Iris pigment epithelial cell (primary cell): ENCODE measurements at places on chromosomes 16 and 17.

DNA sequence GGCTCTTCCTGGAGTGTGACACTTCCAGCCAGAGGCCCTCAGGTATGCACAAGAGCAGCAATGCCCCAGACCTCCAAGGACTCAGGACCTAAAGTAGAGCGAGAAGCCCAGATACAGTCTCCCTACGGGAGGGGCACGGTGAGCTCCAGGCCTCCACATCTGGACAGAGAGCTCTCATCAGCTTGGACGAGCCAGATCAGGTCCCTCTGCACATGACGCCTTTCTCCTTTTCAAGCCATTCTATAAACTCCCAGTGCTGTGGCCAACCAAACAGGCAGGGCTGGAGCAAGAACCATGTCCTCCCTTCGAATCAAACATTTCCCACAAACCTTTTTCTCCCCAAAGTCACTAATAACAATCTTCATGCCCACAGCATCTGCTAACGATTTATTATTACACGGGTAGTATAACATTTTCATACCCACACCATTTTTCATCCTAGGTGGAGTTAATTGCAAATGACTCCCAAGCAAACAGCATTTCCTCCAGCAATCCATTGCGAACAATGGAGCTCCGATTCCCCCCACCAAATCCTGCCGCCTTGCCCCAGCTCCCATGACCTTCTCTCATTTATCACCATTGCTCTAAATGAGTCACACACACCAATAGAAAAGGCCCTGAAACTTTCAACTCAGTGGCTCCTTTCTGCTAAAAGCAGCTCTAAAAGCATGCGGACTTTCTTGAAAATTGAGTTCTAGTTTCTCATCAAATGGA lies 24.2 kb upstream of the NLRP1 start:
- DNase-seq, result no peak

DNA sequence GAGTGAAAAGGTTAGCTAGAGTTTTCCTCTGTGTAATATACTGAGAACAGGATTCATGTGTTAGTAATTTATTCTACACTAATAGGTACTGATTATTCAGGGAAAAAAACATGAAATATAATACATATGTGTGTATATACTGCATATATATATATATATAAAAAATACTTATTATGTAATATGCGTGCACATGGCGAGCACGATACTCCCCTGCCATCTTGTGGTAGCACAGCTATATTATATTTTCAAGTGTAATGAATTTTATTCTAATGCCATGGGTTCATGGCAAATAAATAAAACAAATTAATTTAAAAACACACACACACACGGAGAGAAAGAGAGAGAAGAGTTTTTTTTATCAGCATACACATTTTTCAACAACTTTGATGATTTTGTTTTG lies 460.6 kb downstream of the KCNJ2 start:
- DNase-seq, result peak; percentile 20

DNA sequence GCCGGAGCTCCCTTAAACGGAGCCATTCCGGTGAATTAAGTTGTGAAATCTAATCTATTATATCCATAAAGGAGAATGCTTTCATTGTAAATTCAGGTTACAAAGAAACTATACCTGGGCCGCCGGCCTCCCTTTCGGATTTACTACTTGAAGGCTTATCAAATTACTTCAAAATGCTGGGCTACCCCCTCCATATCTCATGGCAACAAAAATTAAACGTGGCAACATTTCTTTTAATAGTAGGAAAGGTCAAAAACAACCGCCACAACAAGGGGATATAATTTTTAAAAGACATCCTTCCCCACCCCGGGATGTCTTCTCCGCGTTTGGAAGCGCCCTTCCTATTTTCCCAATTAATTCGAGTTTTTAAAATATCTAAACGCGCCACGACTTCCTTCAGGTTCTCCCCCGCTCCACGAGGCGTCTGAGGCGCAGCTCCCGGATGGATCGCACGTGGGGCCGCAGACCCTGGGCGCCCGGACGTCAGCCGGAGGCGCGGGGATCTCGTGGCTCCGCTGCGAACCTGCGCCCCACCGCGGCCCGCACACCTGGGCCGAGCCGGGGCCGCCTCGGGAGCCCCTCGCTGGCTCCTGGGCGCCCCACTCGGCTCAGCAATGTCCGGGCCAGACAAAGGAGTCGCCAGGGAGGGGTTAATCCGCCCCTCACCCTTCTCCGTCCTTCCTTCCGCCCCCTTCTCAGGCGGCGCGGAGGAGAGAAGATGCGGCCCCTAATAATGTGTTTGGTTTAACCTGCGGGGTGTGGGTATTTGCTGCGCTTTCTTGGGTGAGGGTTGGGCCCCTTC lies 47.4 kb upstream of the SLC38A10 start:
- DNase-seq, result peak; percentile 55

DNA sequence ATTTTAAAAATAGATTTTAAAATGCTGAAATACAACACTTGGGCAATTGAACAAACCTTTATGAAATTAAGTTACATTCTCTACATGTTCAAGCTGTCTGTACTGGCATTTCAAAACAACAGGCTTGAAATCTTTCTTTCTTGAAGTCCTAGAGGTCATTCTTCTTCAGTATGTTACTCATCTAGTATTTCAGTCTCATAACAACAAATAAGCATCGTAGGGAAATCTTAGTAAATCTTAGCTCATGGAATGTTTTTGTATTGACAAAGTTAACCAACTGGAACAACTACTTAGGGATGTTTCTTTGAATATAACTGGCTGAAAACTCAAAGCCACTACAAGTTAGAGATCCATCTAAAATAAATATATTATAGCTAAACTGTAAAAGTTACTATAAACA lies 96.6 kb downstream of the KIF2B start:
- no peak for DNase-seq

DNA sequence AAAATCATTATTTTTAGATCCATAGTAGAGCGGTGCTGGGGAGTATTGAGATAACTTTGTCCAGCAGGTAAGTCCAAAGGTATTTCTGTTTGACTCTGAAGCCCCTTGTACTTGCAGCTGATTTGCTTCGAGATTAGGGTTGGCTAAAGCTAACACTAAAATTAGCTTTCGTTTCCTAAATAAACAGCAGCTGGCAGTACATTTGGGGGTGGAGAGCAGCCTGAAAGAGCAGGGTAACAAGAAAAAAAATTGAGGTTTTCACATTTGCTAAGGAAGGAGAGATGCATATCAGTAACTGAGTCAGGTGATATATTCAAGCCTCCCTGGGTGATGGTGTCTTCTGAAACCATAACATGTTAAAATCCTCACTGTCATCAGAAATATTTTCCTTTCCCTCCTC lies 37.4 kb upstream of the TMC5 start:
- DNase-seq, result no peak

- DNase-seq, result no peak
Measured at GRCh38 chr16:60776281-60776680, 1260.0 kb downstream of the CDH8 start.

DNA sequence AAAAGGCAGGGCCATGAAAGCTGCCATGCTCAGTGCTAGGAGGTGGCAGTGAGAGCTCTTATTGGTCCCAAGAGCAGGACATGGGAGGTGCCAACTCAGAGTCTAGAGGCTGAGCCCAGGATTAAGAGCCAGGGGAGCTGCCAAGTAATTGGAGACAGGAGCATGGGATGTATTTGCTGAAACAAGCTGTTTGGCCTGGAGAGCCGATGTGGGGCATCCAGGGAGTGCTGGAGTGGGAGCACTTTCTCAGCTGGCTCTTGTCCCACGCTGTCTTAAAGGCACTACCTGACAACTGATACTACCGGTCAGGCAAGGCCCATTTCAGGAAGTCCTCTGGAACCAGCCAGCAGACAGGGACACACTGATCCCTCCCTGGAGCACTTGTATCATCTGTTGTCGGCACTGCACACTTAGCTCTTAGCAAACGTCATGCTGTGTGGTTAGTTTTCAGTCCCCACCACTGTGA lies 19.3 kb downstream of the ANKFN1 start:
- DNase-seq, result no peak

DNA sequence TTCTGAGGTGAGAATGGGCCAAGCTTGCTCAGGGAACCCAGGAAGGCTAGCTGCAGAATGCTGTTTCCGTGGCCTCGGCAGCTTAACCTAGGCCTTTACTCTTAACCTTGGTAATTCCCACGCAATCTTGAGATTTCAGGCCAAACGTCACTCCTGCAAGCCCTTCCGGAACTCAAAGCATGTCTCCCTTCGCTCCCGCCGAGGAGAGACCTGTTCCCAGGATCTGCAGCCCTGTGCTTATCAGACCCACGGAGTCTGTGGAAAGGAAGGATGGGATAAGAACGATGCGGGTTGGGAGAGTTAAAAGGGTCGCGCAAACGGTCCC lies 524 bp upstream of the ZFP3 start:
- no peak for DNase-seq
